ENCODE measurements at places on chromosomes 16 and 17. TPM values are rescaled to one million over a fixed set of nuclear protein-coding genes. Genes with fewer than 3 reads are reported as not detected.

The OR3A3 gene
- not detected for total RNA-seq

The ZNF500 gene
- total RNA-seq = 6.6 TPM

The NACA2 gene
- total RNA-seq = not detected

The ZSCAN10 gene
- not detected for total RNA-seq

The IL21R gene
- total RNA-seq = not detected

The CTRL gene
- total RNA-seq = 1.5 TPM

The FAM171A2 gene
- 2.6 TPM for total RNA-seq

The CDR2L gene
- total RNA-seq = 35.6 TPM

The CAVIN1 gene
- total RNA-seq = 414 TPM

The DNAI2 gene
- total RNA-seq = not detected

The TBX4 gene
- 0.09 TPM for total RNA-seq

The EXOC3L1 gene
- not detected for total RNA-seq

The MYL4 gene
- 0.17 TPM for total RNA-seq

The HOXB8 gene
- 7.8 TPM for total RNA-seq

The OR1G1 gene
- not detected for total RNA-seq

The ALDOC gene
- 1.8 TPM for total RNA-seq

The KRT20 gene
- total RNA-seq = 0.22 TPM
